GM12878 (cell line): ENCODE measurements at places on chromosomes 7 and 10.
A peak's percentile ranks its signal among the peaks of the same experiment; 100 is the strongest.

DNA sequence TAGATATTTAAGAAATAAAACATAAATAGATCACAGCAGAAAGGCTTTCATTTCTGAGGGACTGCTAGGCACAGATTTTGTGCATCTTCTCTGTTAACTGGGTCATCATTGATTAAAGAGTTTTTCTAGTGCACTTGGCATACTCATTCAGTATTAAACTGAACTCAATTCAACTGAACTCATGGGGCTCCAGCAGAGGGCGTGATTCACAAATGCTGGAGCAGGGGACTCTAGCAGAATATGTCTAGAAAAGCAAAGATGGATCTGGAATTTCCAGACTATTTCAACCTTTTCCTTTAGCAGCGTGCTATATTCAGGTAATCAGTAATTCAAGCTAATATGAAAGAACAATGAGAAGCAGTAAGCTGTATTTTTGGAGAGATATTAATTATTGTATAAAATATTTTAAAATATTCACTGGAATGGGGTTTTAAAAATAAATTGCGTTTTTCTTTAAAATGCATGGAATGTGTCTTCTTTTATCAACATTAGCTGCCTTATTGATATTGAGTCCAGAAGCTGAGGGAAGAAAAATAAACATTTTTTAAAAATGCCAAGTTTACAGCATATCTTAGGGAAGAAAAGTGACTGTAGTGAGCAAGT is 296.8 kb upstream of the CACNA2D1 start:
- DNase-seq: no peak

DNA sequence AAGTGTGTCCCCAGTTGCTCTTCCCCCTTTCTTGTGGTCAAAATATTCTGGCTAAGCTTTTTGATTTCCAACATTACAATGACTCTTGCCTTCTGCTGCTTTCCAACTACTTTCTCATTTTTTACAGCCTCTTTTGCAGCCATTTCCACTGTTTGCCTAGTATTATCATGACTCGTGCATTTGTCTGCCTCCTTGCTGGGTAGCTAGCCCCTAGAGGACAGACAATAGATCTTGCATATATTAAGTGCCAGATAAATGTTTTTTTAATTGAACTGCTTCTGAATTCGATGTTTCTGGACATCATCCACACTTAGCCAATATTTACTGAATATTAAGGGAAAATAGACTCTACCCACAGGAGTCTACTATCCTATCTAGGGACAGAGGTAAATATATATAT is 124.5 kb downstream of the POU6F2 start:
- DNase-seq: no peak

DNA sequence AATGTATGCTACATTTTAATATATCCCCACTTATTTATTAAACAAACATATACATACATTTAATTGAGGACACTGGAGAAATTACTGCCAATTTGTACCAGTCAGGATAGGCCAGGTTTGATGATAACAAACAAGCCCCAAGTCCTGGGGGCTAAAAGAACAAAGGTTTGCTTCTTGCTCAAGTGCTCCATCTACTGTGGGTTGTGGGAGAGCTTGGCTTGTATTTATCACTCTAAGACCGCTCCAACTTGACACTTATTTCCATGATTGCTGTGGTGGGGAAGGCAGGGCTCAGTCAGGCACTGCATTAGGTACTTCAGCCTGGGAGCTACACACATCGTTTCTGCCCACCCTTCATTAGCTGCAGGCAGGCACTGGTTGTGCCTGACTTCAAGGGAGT is 136.6 kb upstream of the ZNF32 start:
- DNase-seq: no peak

GRCh38 chr7:102320601-102321350 is 34.1 kb downstream of the SH2B2 start:
- DNase-seq: no peak

GRCh38 chr10:110305767-110306451 is 1.2 kb upstream of the SMNDC1 start:
- peak; percentile 65 for DNase-seq

GRCh38 chr7:51180092-51180491 is 136.5 kb downstream of the COBL start:
- DNase-seq: no peak

- DNase-seq: no peak
Observed at GRCh38 chr7:127692200-127692599, 40.2 kb downstream of the SND1 start.

- DNase-seq: no peak
Observed at GRCh38 chr10:33487014-33487776, 152.7 kb upstream of the NRP1 start.

DNA sequence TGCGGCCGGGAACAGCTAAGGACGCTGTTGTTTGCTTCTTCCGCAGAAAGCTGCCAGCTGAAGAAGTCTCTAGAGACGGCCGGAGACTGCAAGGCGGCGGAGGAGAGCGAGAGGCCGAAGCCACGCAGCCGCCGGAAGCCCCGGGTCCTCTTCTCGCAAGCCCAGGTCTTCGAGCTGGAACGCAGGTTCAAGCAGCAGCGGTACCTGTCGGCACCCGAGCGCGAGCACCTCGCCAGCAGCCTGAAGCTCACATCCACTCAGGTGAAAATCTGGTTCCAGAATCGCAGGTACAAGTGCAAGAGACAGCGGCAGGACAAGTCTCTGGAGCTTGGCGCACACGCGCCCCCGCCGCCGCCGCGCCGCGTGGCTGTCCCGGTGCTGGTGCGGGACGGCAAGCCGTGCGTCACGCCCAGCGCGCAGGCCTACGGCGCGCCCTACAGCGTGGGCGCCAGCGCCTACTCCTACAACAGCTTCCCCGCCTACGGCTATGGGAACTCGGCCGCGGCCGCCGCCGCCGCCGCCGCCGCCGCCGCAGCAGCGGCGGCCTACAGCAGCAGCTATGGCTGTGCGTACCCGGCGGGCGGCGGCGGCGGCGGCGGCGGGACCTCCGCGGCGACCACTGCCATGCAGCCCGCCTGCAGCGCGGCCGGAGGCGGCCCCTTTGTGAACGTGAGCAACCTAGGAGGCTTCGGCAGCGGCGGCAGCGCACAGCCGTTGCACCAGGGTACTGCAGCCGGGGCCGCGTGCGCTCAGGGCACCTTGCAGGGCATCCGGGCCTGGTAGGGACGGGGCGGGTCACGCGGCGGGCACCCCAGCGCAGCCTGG is 2.4 kb downstream of the NKX2-3 start:
- no peak for DNase-seq

- no peak for DNase-seq
Observed at GRCh38 chr7:113756250-113756649, 162.6 kb downstream of the PPP1R3A start.
